ENCODE measurements at places on chromosomes 6 and 20.

- DNase-seq, result no peak
Observed at GRCh38 chr20:23410916-23411695, 10.2 kb downstream of the NAPB start.

DNA sequence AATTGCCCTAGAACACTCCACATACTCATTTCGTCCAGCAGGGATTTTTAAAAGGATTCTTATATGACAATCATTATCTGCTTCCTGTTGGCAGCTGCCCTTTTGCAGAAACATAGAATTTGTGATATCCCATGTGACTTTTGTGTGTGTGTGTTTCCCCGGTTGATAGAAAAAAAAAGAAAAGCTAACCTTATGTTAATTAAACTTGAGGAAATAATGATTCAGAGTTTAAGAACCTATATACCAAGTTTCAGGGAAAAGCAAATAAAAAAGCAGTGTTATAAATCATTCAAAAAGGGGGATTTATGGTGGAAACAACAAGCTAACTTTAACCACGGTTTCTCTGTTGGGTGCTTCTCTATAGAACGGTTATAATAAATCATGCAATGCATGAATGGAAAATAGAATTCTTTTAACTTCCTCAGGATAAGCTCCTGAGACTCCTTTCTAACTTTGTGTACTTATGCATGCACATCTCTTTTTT, 826.9 kb upstream of the EYS start:
- DNase-seq, result no peak

DNA sequence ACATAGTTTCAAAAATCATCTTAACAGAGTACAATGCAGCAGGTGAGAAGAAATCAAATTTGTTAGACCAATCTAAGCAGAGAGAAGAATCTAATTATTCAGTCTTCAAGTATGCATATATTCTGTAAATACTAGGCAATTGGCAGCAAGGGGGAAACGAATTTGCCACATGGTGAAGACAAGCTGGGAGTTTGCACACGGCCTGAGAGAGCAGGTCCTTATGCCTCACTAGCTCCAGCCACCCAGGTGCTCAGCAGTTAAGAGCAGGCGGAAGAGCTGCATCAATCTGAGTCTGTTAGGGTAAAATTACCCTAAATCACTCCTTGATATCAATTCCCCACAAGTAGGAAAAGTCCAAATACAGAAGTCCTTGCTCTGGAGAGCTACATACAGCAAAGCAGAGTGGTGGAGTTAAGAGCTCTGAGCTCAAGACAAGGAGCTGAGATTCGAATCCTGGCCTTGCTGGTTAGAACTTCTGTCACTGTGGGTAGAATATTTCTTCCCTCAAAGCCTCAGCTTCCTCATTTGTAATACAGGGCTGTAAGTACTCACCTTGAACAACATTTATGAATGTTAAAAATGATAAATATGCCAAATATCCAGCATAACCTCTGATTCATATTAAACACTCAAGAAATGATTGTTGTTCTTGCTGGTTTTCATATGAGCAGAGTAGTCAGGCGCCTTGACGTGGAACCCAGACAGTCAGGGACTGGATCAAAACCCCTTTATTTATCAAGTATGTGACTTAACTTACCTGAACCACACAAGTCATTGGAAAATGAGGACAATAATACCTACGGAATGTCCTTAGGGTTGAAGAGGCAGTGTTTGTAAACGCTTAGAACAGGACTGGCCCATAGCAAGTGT, 444.2 kb downstream of the CDH26 start:
- DNase-seq, result no peak

DNA sequence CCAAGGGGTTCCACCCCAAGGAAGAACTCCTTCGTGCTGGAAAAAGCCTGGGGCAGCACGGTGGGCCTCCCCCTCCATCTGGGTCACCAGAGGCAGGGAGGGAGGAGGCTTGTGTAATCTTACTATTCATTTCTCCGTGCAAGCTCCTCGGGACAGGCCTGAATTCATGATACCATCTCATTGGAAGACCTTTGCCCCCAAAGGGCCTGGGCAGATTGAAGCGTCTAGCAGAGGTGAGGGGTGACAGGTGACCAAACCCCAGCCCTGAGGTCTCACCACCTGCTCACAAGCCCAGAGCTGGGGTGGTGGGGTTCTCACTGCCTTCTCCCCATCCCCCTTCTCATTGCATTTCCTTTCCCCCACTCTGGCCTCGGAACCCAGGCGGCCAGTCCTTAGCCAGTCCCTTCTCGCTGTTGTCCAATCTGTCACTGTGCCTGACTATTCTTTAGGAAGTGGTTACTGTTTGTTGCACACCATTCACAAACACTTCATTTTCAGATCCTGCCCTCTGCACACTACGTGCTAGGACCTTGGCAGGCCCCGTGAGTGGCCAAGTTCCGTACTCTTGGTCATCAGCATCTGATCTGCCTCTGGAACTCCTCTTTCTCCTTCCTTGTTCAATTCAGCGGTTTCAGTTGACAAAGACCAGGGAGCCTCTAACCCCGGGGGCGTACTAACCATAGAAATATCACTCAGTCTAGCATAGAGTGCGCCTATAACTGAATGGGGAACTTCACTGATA, 137.1 kb downstream of the LY86 start:
- DNase-seq, result no peak

GRCh38 chr20:1294497-1294896, 28.4 kb downstream of the SNPH start:
- DNase-seq, result no peak

DNA sequence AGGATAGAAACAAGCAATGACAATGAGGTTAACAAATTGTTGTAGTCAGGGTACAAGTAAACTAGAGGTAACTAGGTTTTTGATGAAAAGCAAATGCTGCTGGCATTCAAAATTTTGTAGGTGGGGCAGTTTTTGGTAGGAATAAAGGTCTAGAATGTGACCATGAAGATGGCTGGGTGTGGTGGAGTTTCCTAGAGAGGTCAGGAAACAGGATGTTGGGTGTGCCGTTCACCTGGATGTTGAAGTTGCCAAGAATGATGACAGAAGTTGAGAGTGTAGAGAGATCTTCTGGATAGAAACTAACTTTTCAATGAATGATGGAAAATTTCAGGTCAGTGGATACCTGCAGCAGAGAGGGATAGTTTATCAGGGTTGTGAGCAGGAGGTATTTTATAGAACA, 22.7 kb downstream of the MAPK14 start:
- DNase-seq, result no peak

DNA sequence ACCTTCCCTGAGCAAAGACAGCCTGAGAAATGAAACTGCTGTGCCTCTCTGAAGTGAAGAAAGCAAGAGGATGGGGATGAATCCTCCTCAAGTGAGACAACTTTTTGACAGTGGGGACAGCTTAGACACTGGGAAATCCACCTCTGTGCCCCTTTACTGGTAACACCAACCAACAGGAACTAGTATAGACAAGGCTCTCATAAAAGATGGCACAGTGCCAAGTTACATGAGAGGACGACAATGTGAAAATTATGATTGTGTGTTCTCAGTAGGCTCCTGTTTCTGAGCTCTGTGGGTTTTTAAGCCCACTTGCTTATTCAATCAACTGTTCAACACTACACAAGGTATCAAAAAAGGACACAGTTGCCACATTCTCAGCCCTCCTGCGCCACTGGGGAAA, 41.6 kb upstream of the LYRM2 start:
- DNase-seq, result no peak

- DNase-seq, result no peak
Observed at GRCh38 chr20:58922036-58922435, 59.0 kb upstream of the NELFCD start.

GRCh38 chr6:66896415-66896814, 1189.4 kb upstream of the EYS start:
- DNase-seq, result no peak

GRCh38 chr6:25014791-25015560, 79.2 kb upstream of the RIPOR2 start:
- no peak for DNase-seq

- no peak for DNase-seq
Observed at GRCh38 chr6:123085403-123085802, 89.4 kb downstream of the CLVS2 start.

DNA sequence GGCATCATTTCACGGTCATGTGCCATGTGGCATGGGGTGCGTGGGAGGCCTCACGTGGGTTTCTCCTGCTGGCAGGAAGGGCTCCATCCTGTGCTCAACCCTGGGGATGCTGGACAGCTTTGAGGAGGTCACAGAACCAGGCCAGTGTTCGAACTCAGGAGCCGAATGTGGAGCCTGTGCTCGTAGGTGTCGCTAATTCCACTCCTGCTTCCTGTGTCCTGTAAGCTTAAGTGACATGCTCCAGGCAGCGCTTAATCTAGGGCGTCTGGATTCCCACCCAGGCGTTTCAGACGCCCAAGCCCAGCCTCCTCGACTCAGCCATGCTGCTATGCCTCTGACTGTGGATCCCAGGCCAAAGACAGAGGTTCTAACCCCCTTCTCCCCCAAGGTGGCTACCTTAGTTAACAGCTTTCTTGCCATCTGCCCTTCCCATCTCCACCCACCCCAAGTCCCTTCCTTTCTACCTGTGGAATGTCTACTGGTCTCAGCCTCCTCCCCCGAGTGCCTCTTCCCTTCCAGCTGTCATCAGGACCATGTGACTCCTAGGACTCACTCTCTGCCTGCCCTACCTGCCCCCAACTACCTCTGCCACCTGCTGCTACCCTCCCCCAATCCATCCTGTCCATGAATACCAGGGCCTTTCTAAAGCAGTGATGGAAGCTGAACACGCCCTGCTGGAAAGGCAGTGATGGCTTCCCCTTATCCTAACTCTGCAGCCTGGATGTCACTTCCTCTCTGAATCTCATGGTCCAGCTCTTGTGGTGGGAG, 255.1 kb downstream of the CDH26 start:
- DNase-seq, result no peak

DNA sequence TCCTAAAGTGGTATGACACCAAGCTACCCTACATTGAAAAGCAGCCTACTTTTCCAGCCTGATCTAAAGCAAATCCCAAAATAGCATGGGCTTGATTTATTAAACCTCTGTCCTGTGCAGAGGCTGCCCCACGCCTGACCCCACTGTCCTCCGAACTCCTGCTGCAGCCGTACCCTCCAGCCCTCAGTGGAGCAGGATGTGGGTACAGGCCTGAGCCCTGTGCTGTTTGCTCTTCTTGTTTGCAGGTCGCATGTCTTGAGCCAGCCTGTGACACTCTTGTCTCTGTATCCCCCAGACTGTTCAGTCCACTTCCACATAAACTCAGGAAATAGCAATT, 61.2 kb downstream of the RPP40 start:
- DNase-seq, result no peak

- no peak for DNase-seq
Observed at GRCh38 chr6:100186552-100186951, 192.5 kb upstream of the MCHR2 start.

GRCh38 chr6:143348531-143348930, 102.0 kb downstream of the ADAT2 start:
- DNase-seq, result no peak

DNA sequence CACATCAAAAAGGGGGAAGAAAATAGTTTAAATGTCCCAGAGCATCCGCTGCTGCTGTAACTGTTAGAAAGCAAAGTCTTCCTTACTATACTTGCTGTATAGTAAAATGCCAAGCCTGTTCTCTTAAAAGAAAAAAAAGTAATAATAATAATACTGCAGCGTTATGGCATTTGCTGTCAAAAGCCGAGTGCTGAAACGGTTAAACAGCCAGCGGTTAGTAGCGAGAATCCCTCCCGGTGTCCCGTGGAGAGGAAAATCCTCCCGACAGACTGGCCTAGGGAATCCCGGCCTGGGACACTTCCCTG, 19.5 kb upstream of the NFATC2 start:
- DNase-seq, result no peak

DNA sequence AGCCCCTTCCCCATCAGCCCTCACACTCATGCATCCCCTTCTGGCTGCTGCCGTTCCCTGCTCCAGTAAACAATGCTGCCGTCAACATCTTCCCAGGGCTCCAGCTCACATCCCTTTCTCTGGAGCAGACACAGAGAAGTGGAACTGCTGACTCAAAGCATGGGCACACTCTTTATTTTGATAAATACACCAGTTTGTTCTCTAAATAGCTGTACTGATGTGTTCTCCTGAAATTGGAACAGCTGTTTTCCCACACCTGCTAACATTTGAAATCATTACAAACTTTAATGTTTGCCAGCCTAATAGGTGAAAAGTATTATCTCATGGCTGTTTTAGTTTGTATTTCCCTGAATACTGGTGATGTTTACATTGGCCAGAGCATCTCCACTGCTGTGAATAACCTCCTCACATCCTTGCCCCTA, 102.1 kb upstream of the NXT1 start:
- no peak for DNase-seq

DNA sequence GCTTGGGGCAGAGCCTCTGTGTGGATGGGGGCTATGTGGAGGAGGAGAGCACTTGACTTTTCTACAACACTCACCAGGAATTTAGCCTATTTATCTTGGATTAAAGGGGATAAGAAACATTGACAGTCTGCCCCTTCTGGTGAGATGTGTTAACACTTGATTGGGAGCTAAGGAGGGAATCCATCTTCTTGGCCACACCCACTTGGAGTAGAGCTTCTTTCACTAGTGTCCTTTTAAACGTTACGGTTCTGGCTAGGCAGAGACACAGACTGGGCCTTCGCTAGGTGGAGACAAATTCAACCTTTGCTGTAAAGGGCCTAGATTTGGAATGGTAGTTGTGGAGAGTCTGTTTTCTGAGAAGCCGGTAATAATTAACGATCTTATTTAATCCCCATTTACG, 15.5 kb upstream of the TPBG start:
- DNase-seq, result no peak

DNA sequence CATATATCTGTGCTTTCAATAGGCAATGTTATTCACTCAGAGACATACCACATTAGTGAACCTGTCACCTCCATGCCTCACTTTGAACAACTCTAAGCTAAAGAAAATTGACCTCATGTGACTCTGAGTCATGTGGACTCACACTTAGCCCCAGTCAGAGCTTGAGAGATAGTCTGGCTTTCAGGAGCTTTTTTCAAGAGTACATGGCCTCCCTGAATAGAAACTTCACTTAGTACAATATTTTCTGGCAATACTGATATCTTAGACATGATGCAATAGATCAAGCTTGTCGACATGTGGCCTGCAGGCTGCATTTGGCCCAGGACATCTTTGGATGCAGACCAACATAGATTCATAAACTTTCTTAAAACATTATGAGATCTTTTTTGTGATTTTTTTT, 8.5 kb downstream of the SPTLC3 start:
- DNase-seq, result no peak

GRCh38 chr20:4663044-4663443, 58.7 kb upstream of the PRND start:
- DNase-seq, result no peak

Data from T-helper 17 cell (primary cell).